ENCODE measurements at places on chromosomes 11 and 22.

- DNase-seq = no peak
These were observed 163.4 kb downstream of the CNTN5 start for GRCh38 chr11:99184146-99184545.

DNA sequence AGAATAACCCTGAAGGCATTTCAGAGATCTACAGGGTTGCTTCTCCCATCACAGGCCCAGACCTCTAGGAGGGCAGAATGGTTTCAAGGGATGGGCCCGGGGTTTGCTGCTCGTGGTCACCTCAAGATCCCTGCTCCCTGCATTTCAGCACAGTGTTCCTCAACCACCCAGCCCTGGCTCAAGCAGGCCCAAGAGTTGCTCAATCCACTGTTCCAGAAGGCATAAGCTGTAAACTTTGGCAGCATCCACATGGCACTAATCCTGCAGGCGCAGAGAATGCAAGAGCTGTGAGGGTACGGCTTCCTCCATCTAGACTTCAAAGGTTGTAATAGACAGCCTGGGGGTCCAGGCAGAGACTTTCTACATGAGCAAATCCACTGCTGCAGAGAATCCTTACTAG, 225.0 kb upstream of the UBASH3B start:
- no peak for DNase-seq

DNA sequence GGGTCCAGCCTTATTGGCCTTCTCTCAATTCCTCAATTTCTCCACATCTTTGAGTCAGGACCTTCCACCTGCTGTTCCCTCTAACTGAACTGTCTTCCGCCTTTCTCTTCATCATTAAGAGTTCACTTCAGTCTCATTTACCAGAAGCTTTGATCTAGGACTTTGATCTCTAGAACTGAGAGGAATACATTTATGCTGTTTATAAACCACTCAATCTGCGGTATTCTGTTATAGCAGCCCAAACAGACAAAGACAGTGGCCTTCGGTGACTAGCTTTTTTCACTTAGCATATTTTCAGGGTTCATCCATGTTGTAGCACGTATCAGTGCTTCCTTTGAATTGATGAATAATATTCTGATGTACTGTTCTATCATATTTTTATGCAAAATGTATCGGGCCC, 10.5 kb downstream of the CLPB start:
- DNase-seq = no peak

DNA sequence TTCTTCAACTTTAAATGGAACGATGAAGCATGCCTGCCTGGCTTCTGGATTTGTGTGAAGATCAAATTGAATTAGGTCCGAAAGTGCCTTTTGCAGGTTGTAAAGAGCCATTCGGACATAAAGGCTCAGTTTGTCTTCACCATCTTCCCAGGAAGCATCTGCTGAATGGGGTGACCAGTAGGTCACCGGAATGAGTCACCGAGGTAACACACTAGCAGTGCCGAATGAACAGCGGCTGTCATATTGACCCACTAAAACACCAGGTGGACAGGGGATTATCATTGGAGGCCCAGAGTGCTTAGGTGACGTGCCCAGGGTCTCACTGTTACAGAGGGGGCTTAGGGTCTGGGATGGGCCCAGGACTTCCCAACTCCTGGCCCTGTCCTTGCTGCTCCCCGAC, 43.1 kb upstream of the MYH9 start:
- DNase-seq = no peak
